Esophagus squamous epithelium (tissue), 5 donors: ENCODE measurements at places on chromosomes 4 and X. TPM values are rescaled to one million over a fixed set of nuclear protein-coding genes. Genes with fewer than 3 reads are reported as not detected.

The TLR3 gene
- total RNA-seq, result 6.4 TPM

The SPANXN4 gene
- not detected for total RNA-seq

- no peak for DNase-seq
These were observed 339.1 kb downstream of the PAPSS1 start for GRCh38 chr4:107380836-107381438.

DNA sequence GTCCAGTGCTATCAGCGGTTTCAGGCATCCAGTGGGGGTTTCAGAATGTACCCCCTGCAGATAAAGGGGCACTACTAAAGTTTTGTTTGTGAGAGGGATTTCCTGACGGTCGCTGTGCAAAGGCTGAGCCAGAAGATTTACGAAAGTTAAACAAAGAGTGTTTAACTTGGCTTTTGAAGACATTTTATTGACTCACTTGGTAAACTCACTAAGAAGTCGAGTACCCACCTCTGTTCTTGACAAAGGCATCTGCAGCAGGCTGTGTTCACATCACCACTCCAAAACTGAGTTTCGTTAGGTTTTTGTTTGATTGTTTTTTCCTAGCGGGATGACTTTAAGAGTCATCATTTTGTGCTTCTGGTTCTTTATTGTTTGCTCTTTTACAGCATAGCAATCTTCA is 143.9 kb upstream of the TBL1X start:
- no peak for DNase-seq

- no peak for DNase-seq
These were observed 6.9 kb upstream of the SRPK3 start for GRCh38 chrX:153773741-153774575.
